ENCODE measurements at places on chromosomes 2 and 18.

DNA sequence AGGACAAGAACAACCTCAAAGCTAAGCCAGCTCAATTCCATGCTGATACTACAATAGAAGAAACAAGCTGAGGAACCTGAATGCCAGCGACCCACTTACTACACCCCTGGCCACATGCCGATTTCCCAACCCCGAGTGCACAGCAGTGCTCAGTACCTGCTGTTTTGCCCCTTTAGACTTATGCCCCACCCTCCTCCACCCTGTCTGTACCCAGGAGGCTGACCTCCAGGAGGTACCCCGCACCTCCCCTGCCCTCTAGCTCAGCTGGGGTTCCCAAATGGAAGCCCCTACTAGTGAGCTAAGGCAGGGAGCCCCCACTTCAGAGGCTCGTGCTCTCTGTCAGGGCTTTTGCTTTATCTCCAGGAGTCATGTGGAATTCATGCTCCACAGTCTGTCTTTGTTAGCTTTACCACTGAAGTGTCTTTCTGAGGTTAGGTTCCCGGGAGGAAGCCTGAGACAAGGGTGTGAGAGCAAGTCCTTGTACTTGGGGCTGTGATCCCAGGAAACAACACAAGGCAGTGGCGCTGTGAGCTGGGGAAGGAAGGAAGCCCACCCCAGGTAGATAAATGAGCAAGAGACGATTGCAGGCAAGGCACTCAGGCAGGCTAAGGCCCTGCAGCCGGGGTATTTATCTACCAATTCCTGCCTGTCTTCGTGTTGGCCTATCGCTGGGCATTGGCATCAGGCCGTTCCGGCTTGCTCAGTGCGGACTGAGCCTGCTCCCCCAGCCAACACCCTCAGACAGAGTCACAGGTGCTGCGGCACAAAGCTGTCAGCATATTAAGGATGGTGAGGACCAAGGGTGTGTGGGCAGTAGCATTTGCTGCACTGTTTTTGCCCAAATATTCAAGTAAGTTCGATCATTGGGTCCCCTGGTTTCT, 220.5 kb downstream of the CYP26B1 start:
- no peak for DNase-seq

DNA sequence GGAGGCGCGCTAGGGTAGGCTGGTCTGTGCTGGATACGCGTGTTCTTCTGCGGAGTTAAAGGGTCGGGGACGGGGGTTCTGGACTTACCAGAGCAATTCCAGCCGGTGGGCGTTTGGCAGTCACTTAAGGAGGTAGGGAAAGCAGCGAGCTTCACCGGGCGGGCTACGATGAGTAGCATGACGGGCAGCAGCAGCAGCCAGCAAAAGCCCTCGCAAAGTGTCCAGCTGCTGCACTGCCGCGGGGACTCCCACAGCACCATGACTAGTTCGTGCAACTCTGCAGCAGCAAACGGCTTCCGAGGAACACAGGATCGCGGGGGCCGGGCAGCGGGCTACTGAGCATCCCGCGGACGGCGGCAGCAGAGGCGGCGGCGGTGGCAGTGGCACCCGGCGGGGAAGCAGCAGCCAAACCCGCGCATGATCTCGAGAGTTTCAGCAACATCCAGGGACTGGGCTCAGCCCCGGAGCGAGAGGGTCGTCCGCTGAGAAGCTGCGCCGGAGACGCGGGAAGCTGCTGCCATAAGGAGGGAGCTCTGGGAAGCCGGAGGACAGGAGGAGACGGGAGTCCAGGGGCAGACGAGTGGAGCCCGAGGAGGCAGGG, 368 bp downstream of the TMEFF2 start:
- no peak for DNase-seq

- DNase-seq = no peak
Measured at GRCh38 chr18:59359576-59359952, 499 bp upstream of the LMAN1 start.

GRCh38 chr18:65202091-65202490, 548.7 kb upstream of the CDH7 start:
- DNase-seq = no peak

GRCh38 chr2:96636551-96637171, 1.5 kb downstream of the KANSL3 start:
- DNase-seq = no peak

- DNase-seq = no peak
Measured at GRCh38 chr2:151053661-151053990, 208.0 kb downstream of the RBM43 start.

GRCh38 chr2:167626301-167626700, 621.1 kb downstream of the STK39 start:
- no peak for DNase-seq

DNA sequence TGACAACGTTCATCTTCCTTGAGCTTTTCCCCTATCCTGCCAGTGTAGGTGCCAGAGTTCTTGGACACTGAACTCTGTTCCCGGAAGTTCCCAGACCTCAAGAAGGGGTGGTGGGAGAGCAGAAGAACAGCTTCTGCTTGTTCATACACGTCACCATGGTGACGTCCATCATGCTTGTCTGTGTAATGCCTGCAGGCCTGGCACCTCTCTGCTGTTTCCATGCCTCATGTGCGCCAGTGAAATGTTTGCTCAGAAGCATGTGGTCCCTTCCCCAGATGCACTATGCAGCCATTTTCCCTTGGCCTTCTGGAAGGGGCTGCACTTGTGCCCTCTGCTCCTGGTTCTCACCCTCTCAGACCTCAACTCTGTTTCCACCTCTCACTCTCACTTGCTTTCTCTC, 210.8 kb upstream of the NABP1 start:
- no peak for DNase-seq

DNA sequence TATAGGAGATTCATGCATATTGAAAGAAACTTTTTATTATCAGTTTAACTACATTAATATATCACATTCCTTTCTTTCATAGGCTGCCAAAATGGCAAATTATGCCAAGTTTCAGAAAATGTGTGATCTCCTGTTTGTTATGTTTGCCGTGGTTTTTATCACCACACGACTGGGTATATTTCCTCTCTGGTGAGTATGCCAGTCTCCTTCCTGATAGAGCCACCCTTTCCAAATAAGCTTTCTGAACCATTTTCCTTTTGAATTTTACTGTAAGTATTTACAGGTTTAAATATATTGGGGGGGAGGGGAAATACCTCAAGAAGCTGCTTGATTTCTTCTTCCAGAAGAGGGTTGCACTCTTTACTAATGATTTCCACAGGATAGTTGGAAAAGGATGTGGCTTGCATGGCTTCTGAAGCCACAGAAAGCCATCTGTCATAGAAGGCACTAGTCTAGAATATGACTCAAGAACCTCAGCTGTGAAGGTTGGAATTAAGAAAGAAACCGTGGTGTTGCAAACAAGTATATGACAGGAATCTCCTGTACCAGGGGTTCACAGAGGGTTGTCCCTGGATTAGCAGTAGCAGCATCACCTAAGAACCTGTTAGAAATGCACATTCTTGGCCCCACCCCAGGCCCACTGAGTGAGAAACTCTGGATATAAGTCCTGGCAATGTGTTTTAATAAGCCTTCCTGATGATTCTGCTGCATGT, 84.5 kb upstream of the NOSTRIN start:
- DNase-seq = no peak

GRCh38 chr2:59690849-59691248, 862.6 kb downstream of the BCL11A start:
- DNase-seq = no peak

DNA sequence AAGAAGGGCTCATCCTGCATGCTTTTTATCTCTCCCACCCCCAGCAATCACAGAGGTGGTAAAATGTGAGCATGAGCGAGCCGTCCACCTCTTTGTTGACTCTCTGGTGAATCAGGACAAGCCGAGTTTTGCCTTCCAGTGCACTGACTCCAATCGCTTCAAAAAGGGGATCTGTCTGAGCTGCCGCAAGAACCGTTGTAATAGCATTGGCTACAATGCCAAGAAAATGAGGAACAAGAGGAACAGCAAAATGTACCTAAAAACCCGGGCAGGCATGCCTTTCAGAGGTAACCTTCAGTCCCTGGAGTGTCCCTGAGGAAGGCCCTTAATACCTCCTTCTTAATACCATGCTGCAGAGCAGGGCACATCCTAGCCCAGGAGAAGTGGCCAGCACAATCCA, 19.5 kb downstream of the LIPG start:
- DNase-seq = no peak

DNA sequence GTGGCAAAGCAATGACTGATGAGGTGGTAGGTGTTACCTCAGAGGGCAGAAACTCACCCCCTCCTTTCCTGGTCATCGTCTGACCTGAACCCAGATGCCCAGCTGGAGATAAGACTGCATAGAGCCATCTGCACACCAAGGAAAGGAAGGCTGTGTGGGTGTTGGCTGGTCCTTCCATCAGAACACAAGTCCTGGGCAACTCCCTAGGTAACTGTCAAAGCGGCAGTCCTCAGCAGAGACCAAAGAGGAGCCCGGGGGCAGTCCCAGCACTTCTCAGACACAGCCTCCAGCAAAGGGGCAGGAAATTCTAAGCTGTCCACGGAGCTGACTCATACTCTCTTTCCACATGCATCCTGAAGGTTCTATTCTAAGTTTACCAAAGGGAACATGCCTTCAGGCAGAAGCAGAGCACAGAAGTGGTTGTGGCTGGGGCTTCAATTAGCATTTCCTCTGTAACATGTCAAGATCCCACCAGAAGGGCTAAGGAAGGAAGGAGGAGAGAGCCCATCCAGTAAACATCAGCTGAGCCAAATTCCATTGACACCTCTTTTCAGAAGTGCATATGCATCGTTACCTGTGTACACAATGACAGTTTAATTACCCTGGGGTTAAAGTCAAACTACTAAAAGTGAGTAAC, 54.7 kb downstream of the SPRED2 start:
- no peak for DNase-seq
